ENCODE measurements at places on chromosomes 5 and 9.

DNA sequence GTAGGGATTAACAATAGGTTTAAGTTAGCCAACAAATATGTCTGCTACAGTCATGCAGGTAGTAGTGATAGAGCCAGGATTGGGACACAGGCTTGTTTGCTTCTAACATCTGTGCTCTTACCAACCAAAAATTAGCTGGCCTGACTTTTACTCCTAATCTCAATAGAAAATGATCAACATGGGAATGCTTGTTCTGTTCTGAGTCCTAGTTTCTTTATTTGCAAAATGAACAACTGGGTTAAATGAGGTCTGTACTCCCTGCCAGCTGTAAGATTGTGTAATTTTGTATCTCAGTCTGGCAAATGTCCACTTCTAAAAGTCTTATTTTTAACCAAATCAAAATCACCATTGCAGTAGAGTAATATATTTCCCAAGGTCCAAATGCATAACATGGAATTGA, 216.8 kb downstream of the NMUR2 start:
- no peak for DNase-seq

GRCh38 chr5:177983763-177984583, 12.1 kb downstream of the PROP1 start:
- DNase-seq: no peak

DNA sequence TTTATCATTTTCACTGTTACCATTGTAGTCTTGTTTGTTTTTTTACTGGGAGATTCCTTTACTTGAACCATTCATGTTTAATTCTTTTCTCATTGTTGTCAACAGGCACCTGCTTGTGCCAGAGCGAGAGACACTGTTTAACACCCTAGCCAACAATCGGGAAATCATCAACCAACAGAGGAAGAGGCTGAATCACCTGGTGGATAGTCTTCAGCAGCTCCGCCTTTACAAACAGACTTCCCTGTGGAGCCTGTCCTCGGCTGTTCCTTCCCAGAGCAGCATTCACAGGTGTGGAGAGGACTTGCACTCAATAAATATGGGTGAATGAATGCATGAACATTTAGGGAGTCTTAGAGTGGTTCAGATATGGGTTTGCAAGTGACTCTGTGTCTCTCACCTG, 37.5 kb downstream of the NUP214 start:
- DNase-seq: no peak

- no peak for DNase-seq
Observed at GRCh38 chr9:129587487-129588262, 33.2 kb downstream of the C9orf50 start.

GRCh38 chr9:129570450-129571297, 50.2 kb downstream of the C9orf50 start:
- DNase-seq: no peak

DNA sequence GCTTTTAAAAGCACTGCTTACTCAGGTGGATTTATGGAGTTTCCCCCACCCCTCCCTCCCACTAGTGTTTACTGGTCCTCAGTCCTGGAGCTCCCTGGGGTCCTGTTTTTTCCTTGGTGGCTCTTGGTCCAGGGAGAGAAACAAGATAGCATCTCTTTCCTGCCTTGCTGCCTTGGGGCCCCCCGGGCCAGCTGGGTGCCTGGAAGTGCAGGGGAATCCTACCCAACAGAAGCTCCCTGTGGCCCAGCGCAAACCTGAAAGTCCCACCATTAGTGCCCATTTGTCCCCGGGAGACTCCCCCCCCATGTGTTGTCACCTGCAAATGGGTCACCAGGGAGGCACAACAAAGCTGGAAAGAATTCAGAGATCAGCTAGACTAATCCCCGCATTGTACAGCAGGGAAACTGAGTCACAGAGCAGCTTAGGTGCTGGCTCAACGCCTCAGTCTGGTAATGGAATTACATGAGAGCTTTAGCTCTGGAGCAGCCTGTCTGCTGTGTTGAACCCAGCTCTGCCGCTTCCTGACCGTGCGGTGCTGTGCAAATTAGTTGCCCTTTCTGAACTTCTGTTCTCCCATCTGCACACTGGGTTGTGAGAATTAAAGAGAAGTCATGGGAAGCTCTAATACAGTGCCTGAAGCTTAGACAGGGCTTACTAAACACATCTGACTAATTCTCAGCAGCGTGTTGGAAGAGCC, 38.2 kb downstream of the DAB2IP start:
- DNase-seq: no peak

- DNase-seq: no peak
Observed at GRCh38 chr9:72827950-72828731, 124.7 kb downstream of the ALDH1A1 start.

DNA sequence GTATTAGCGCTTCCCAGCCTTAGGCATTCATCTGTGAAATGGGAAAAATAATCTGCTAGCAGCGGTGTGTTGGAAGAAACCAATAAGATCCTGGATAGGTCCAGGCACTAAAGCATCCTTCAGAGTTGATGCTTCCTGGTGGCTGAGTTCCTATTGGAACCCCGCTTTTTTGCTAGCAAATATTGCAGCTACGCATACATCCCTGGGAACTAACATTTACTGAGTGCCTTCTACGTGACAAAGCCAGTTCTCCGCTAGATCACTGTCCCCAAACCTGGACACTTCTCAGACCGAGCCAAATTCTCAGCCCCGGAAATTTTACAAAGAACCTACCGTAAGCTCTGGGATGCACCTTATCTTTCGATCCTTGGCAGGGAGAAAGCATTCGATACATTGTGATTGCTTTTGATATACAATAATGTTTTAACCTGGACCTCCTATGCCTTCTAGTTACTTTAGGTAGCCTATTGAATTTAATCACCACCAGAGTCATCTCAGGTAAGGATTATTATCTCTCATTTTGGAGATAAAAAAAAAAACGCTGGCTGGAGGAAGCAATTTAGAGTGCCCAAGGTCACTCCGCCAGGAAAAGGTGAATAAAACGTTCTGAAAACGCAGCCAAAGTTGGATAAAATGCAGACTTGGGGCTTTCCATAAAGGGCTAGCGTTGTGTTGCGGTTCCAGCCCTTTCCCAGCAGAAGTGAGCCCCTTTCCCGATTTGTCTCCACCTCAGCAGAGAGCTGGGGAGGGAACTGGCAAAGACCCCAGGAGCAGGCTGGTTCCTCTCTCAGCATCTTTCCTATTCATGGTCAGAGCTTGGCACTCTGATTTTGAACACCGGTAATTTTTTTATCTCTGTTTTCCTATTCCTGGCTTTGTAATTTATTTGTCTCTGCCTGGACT, 2.6 kb upstream of the MSX2 start:
- DNase-seq: no peak

GRCh38 chr9:89706731-89707191, 101.9 kb downstream of the GADD45G start:
- DNase-seq: no peak

DNA sequence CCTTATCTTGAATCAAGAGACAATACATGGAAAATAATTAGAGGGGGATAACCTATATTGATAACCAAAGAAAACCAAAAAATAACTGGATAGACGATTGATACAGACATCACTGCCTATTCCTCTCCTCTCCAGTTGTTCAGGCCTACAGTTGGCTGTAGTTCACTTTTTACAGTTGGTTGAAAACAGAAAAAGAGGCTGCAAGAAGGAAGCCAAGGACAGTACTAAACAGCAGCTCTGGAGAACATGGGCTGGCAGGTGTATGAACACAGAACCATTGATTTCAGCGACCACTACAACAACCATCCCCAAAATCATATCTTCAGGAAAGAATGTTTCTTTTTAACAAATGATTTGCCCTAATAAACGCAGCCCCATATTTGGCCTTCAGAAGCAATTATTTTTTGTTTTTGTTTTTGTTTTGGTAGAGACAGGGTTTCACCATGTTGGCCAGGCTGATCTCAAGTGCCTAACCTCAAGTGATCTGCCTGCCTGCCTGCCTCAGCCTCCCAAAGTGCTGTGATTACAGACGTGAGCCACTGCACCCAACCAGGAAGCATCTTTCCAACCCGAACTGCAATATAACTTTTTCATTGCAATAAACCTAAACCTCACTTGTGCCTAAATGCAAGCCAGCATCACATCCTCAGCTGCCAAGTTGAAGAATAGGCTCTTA, 64.3 kb downstream of the MLLT3 start:
- no peak for DNase-seq

GRCh38 chr5:124973661-124974060, 227.2 kb upstream of the ZNF608 start:
- no peak for DNase-seq

- no peak for DNase-seq
Observed at GRCh38 chr9:38071470-38072134, 2.6 kb upstream of the SHB start.

GRCh38 chr9:36080519-36080918, 43.8 kb downstream of the RECK start:
- DNase-seq: no peak

GRCh38 chr9:113876151-113876992, at the start of gene ZNF618:
TSS of gene ZNF618 (plus strand) at chr9:113876309. CDS start at chr9:113876381, 72 bp downstream.
- DNase-seq: peak; percentile 27

GRCh38 chr5:134949316-134949715, 18.4 kb upstream of the CATSPER3 start:
- no peak for DNase-seq

DNA sequence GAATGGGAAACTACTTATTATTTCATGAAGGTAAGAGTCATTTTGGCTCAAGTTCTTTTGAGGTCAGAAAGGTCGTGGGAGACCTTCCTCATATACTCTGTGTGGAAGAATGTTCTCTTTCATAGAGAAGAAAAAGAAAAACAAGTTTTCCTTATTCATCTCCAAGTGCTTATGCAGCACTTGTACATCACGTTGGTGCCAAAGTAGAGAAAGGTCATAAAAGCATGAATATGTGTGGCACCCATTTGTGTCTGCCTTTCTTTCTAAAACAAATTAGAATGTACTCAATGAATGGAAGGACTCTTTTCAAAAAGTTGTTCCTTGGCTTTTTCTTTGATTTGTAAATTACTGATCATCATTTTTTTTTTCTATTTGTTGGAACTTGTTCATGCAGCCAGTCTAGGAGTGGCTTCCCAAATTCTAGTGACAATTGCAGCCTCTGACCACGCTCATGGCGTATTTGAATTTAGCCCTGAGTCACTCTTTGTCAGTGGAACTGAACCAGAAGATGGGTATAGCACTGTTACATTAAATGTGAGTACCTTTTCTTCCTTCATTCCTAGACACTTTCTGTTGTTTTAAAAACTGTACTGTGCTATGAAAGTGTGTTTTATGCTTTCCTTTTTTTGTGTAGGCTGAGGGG, 122.4 kb downstream of the ADGRV1 start:
- no peak for DNase-seq

GRCh38 chr5:177966839-177967166, 29.2 kb downstream of the PROP1 start:
- DNase-seq: no peak

- no peak for DNase-seq
Observed at GRCh38 chr9:127500862-127501261, 49.6 kb downstream of the LRSAM1 start.

- DNase-seq: no peak
Observed at GRCh38 chr5:41403846-41404245, 106.6 kb downstream of the PLCXD3 start.

DNA sequence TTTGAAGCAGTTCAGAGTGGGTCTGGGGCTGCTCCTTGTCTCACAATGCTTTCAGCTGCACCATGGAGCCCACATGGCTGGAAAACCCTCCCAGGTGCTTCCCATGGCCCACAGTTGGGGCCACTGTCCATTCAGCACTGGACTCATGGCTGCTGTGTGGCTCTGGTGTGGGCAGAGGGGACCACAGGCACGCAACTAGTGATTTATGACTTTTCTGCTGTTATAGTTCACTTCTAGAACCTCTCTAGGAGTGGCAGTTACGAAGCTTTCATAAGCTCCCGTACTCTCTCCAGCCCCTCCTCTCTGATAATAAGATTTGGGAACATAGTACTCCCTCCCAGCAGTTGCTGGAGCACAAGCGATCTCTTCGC, 29.0 kb downstream of the GLRA1 start:
- no peak for DNase-seq

GRCh38 chr9:125189011-125189360, 617 bp downstream of the PPP6C start:
- DNase-seq: peak; percentile 37

DNA sequence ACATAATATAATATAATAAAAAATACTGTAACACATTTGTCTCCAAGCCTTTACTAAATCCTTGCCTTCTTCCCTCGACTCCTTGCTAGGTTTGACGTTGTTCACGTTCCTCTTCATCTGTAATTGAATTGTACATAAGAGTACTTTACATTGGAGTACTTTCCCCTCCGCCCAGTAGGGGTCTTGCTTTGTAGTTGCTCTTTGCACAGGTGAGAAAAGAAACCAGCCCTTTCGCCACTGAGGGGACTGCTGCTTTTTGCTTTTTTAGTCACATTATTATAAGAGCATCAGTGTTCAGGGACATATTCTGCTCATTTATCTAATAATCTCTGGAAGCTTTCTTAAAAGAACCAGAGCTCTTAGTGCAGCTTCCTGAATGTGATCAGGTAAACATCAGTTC, 115.0 kb downstream of the CETN3 start:
- no peak for DNase-seq

GRCh38 chr5:93107141-93107540, 473.9 kb downstream of the NR2F1-AS1 start:
- DNase-seq: no peak

DNA sequence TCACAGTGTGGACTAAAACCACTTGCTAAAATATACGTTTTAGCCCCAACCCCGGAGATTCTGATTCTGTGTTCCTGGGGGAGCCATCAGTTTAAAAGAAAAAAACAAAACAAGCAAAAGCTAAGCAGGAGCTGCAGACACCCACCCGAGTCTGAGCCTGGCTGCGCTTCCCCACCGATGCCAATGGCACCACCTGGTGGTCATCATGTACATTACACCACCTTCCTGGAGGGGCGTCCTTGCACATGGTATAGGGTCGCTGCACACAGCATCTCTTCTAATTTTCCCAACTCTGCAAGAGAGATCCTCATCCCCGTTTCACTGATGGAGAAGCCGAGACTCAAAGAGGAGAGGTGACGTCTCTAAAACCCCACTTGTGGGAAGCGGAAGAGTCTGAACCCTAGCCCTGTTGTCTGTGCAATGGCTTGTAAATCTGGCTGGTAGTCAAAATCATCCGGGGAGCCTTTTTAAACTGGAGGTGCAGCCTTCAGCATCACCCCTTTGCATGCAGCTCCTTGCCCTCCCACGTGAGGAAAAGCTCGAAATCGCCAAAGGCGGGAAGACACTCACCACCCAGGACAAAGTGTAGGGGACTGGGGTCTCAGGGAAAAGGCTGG, 23.1 kb upstream of the CNOT6 start:
- DNase-seq: peak; percentile 65

DNA sequence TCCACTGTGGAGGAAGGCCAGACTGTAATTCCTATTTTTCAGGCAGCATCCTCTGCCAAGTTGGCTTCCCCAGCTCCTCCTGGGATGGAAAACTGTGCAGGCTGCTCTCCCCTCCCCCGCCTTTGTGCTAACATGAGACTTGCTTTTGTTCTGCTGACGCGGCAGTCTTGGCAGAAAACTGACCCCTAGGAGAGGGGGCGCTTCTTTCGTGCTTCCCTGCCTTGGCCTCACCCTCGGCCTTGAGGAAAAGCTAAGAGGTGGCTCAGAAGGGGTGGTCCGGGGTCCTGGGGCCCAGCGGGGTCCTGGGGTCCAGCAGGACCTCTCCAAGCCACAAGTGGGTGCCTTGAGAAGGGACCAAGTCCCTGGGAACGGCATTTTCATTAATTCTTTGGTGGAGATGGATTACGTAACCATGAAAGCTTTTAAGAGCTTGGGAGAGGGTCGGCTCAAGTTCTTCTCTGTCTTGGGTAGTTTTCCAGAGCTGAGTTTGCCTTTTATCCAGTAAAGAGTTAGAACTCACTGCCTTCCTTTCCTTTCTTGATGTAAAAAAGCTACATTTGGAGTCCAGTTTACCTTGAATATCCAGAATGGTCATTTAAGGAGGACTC, 51.0 kb downstream of the SH3PXD2B start:
- no peak for DNase-seq
